Activated CD4-positive, alpha-beta memory T cell treated with anti-CD3 and anti-CD28 coated beads for 36 hours (primary cell): ENCODE measurements at places on chromosomes 1 and 21.

- DNase-seq: no peak
Observed at GRCh38 chr21:29033301-29033700, 8.8 kb downstream of the USP16 start.

DNA sequence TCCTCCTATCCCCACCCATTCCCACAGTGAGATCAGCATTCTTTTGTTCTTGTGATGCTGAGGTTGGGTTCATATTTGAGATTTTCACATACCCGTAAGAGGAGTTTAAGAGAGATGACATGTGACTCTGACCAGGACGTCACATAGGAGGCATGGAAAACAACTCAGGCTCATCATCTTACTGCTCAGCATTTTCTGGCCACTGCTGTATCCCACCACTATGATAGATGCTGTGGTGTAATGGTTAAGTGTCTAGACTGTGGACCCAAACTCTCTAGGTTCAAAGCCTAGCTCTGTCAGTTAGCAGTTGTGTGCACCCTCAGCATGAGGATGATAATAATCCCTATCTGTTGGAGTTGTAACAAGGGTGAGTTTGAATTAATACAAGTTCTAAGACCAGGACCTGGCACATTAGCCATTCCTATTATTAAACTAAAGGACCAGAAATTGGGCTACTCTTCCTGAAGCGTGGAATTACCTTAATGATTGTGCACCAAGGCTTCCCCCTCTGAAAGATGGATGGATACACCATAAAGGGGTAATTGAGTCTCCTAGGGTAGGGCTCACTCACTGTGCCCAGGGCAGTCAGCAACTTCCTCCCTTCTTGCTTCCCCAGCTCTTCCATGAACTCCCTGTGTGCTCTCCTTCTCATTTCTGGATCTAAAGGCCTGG, 40.9 kb downstream of the LGR6 start:
- DNase-seq: no peak

GRCh38 chr1:164753521-164754077, 194.6 kb downstream of the PBX1 start:
- DNase-seq: no peak

- DNase-seq: no peak
Observed at GRCh38 chr1:204340081-204340889, 19.4 kb downstream of the PLEKHA6 start.

GRCh38 chr1:11550664-11551283, 71.8 kb downstream of the DISP3 start:
- DNase-seq: peak; percentile 61

GRCh38 chr1:32200226-32201010, at the start of gene CCDC28B:
TSS of gene CCDC28B (plus strand) at chr1:32200595. CDS start at chr1:32201936, 1,341 bp downstream.
- peak; percentile 67 for DNase-seq
